ENCODE measurements at places on chromosomes 13 and 19.

DNA sequence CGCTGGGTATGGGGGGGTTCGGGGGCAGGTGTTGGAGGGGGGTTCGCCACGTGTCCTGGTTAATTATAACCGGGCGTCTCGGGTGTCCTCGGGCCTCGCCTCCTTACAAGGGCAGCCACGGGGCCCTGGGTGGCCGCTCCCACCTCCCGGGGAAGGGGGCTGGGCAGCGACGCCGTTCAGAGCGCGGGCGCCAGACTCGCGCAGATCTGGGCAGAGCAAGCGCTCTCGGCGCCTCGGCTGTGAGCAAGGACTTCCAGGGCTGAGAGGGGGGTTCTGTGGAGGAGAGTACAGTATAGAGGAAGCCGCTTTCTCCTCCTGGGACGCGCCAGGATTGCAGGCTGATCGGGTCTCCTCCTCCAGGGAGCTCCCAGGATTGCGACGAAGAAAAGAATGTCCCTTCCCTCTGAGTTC lies 1.0 kb upstream of the CKM start:
- no peak for DNase-seq

GRCh38 chr19:35846038-35846668 lies 6.2 kb downstream of the NPHS1 start:
- no peak for DNase-seq

DNA sequence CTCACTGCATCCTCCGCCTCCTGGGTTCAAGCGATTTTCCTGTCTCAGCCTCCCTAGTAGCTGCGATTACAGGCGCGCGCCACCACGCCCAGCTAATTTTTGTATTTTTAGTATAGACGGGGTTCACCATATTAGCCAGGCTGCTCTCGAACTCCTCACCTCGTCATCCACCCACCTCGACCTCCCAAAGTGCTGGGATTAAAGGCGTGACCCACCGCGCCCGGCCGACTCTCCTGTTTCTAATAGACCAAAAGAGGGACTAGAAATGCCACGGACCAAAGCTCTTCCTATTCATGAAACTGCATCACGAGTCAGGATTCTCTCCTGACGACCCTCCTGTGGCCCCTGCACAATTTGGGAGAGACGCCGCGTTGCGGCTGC lies 563 bp downstream of the ZNF43 start:
- no peak for DNase-seq

GRCh38 chr19:27966390-27966816 lies 1246.5 kb downstream of the UQCRFS1 start:
- DNase-seq: no peak

- DNase-seq: no peak
These were observed 78.4 kb upstream of the DIAPH3 start for GRCh38 chr13:60242043-60242595.

GRCh38 chr13:40221460-40222201 lies 444.8 kb downstream of the FOXO1 start:
- DNase-seq: no peak

DNA sequence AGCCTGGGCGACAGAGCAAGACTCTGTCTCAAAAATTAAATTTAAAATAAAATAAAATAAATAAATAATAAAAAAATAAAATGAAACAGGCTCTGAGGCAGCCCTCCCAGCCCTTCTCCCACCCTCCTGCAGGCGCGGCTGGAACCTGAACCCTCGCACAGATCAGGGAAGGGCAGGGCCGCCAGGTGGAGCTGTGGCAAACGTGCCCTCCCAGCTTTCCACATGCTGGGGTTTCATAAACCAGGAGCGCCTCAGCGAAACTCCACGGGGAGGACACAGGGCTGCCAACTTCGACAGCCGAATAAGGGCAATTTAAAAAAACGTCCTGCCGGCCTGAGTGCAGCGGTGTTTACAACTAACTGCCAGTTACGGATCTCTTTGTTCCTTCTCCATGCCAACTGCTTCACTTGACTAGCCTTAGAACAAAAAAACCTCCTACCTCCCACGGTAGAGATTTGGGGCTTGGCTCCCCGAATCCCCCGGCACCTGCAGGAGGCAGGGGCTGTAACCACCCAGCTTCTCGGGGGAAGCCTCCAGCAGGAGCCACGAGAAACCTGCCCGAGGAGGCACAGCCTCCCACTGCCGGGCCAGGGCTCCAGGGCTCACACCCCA lies 15.9 kb downstream of the ZNF787 start:
- DNase-seq: no peak

DNA sequence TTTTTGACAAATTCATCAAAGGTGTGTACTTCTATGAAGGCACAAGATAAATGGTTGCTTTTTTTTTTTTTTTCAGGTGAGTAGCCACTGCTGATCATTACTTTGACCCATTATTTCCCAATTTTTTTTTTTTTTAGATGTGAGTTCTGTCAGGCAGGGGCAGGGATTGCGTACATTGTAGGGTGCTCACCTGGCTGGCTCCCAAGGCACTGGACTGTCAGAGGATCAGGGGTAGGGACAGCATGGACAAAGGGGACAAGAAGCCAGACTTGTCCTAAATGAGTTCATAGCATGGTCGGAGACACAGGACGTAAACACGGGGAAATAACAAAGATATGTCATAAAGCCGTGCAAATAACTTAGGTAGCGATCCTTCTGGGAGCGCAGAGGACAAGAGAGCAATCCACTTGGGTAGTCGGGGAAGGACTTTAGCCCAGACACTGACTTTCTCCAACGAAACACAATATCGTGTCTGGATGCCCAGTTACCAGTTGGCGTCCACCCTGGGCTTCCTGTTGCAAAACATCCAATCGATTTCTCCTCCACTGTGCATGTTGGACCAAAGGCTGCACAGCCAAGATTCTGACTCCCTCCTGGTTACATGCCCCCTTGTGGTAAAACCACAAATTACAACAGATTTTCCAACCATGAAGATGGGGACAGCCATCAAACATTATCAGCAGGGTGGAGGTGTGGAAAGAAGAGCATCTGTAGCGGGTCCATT lies 27.5 kb upstream of the KATNAL1 start:
- no peak for DNase-seq

DNA sequence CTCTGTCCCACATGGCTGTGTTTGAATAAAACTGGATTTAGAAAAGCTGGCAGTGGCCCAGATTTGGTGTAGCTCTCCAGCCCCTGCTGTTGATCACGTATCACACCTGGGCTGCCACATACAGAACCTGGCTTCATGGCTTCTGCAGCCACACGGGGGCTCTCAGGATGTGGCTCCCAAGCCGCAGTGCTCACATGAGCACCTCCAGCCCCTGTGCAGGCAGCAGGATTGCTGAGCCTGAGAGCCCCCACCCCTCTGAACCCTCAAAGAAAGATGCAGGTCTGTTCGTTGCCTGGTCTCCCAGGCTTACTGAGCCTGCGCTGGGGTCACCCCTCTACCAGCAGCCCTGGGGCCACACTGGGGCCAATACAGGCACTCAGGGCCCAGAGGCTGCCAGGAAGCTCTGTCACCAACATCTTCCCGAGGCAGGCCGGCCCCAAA lies 2.7 kb downstream of the PLEKHF1 start:
- no peak for DNase-seq

DNA sequence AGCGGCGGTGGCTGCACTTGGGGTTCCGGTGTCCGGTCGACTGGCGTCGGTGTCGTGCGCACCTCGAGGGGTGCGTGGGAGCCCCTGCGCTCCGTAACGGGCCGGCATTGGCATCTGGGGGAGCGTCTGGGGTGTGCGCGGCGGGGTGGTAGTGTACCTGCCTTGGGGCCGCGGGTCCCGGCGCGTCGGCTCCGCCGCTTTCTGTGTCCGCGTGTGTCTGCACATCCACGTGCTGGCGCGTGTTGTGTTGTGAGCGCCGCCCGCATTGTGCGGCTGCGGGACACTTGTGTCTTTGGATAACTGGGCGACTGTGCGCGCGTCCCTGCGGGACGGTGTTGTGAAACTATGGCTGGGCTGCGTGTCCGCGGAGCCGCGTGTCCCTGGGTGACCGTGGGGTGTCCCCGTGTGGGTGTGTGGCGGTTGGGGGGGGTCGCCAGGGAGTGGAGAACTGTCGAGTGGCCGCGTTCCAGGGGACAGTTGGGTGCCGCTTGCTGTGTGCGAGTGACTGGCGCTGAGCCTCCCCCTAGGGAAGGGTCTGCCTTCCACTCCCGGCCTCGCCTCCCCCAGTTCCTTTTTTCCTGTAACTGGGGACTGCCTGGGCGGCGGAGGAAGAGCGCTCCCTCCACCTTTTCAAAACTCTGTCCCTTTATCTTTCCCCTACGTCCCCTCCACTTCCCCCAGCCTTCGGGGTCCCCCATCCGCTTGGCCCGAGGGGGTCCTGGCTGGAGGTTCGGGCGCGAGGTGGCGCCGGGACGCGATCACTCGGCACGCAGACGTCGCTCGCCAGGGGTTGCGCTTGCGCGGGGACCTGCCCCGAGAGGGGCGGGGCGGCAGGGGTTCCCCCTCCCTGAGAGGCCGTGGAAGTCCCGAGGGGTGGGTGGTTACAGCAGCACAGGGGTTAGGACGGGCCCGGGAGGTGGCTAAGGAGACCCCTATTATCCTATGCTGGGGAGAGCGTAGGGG lies 5.7 kb upstream of the NFIC start:
- no peak for DNase-seq

GRCh38 chr13:72853000-72853399 lies 71.1 kb downstream of the PIBF1 start:
- DNase-seq: no peak

- no peak for DNase-seq
These were observed 37.8 kb upstream of the POP4 start for GRCh38 chr19:29568036-29569025.

GRCh38 chr13:24459234-24459633 lies 53.3 kb downstream of the PARP4 start:
- no peak for DNase-seq

- no peak for DNase-seq
These were observed 645 bp downstream of the UBL3 start for GRCh38 chr13:29849731-29850212.

DNA sequence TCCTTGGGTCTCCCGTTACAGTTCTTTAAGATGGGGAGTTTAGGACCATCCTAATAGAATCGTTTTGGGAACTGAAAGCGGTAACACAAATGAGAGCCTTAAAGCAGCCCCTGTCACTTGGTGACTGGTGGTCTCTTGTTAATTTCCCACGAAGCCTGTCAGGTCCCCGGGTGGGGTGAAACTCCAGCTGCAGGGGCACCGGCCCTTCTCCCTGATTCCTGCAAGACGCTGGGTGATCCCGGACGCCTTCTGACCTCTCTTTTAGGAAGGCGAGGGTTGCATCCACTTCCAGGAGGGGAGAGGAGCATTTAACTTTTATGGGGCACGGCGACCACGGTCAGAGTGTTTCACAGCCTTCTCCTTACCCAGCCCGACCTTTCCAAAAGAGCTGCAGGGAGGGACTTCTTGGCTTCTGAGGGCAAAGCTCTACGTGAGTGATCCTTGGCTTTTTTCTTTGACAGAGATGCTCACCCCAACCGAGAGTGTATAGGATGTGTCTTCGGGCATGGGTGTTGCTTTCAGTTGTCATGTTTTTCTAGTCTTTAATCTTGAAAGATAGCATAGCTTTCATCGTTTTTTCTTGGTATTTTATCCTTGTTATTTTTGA lies 688 bp downstream of the ZNF225 start:
- no peak for DNase-seq

DNA sequence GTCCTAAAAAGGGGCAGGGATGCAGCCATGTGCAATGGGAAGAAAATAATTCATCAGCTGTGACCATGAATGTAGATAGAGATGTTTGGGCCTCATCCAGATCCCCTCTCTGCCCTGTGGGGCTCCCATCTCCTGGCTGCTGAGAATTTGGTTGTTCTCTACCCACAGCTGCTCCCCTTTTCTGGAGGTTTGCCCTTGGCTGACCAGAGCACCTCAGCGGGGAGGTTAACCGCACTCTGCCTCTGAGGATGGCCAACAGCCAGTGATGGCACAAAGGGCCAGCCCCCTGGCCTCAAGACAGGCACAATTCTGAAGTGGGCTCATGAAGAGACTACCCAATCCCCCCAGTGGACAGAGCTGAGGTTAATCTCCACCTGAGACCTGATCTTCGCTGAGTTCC lies 61.5 kb upstream of the SERP2 start:
- no peak for DNase-seq

GRCh38 chr13:43608400-43609137 lies 178.2 kb downstream of the ENOX1 start:
- no peak for DNase-seq

- DNase-seq: no peak
These were observed 7.9 kb upstream of the SIGLEC9 start for GRCh38 chr19:51116736-51117286.

DNA sequence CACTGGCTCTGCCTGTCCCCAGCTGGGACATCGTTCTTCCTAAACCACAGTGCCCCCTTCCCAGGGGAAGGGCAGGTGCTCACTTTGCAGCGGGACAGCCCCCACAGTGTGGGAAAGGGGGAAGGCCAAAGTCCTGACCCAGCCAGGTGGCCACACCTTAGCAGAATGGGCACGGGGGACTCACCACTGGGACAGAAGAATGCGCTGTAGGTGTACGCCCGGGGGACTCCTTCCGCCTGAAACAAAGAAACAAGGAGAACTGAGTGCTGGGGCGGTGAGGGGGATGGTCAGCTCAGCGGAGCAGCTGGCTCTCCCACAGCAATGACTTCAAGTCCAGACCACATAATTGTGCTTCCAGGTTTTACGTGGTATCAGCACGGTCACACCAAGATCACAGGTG lies 49.4 kb downstream of the F2RL3 start:
- no peak for DNase-seq

DNA sequence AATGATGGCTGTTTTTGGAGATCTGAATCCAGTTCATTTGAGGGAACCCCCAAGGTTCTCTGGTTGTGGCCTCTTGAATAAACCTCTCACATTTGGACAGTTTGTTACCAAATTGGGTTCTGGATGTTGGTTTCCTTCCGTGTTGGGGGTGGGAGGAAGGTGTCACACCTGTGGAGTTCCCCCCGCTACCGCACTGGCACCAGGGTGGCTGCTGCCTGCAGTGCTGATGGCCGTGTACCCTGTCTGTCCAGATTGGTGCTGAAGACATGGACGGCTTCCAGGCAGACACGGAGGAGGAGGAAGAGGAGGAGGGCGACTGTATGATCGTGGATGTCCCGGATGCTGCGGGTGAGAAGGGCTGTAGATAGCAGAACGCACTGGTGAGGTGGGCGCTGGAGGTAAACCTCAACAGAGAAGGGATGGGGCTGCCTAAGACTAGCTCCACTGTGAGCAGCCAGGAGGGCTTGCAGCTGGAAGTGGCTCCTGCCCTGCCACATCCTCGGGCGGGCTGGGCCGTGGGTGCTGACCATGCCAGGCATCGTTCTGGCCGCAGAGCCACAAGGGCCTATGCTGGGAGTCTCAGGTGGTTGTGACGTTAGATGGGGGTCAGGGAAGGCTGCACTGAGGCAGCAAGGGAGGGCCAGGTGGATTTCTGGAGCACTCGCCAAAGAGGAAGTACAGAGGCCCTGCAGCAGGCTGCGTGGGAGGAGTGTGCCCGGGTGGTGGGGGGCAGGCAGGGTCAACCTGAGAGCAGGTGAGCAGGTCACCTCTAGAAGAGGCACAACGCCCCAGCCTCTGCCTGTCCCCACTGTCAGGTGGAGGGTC lies 15.4 kb downstream of the UBXN6 start:
- no peak for DNase-seq

- no peak for DNase-seq
These were observed 652.8 kb downstream of the PCDH9 start for GRCh38 chr13:66577358-66577757.

DNA sequence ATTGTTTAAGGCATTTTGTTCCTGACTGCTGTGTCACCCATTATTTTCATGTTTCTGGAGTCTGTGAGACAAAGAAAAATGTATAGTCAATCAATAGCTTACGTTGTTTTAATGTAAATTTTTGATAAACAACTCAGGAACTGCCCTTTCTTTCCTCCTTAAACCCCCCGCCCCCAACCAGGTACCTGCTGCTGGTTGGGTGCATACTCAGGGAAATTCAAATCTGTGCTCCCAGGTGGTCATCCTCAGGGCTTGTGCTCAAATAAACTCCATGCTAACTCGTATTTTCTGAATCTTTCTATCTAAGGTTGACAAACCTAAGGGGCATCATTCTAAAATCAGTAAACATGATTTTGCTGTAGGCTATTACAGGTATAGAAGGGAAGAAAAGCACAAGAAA lies 4.1 kb upstream of the CDC16 start:
- no peak for DNase-seq
